Stimulated activated CD4-positive, alpha-beta T cell treated with anti-CD3 and anti-CD28 coated beads, Interleukin-1b, Interleukin-23, amount 100 ng/mL, for 24 hours (primary cell): ENCODE measurements at places on chromosomes 16 and 17.

- DNase-seq = no peak
These were observed 230.8 kb downstream of the TANC2 start for GRCh38 chr17:63196772-63197335.

DNA sequence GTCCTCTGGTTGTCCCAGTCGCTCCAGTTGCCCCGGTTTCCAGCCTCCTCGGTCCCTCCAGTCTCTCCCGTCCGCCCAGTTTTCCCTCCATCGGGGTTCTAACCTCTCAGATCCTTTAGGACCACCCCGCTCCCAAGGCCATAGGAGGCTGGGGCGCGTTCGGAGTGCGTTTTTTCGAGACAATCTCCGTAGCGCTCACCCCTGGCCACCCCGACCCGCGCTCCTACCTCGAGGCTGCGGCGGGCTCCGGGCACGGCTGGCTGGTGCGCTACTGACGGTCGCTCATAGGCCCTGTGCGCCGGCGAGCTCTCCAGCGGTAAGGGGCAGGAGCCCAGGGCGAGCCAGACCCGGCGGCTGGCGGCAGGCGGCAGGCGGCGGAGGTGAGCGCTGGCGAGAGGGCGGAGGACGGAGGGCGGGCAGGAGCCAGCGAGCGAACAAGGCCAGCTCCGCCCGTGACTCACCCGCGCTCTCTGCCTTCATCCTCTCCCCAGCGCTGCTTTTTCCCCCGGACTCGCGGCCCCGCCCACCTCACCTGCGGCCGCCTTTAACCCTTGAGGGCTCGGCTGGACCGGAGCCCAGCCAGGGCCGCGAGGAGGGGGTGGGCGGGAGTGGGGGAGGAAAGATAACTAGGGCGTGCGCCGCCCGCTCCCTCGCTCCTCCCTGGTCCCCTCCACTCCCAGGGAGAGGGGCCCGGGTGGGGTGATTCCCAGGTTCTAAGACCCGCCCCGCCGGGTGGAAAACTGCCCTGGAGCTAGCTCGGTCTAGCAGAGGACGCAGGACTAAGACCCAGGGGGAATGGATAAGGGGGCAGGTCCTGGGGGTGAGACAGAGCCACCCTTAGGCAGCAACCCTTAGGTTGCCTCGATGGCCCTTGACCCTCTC, at the start of gene SP6:
Gene SP6, minus strand, starts transcription at position 472 of the 882 bp plus-strand sequence. CDS start 2,734 bp downstream, outside the sequence.
- DNase-seq = no peak

DNA sequence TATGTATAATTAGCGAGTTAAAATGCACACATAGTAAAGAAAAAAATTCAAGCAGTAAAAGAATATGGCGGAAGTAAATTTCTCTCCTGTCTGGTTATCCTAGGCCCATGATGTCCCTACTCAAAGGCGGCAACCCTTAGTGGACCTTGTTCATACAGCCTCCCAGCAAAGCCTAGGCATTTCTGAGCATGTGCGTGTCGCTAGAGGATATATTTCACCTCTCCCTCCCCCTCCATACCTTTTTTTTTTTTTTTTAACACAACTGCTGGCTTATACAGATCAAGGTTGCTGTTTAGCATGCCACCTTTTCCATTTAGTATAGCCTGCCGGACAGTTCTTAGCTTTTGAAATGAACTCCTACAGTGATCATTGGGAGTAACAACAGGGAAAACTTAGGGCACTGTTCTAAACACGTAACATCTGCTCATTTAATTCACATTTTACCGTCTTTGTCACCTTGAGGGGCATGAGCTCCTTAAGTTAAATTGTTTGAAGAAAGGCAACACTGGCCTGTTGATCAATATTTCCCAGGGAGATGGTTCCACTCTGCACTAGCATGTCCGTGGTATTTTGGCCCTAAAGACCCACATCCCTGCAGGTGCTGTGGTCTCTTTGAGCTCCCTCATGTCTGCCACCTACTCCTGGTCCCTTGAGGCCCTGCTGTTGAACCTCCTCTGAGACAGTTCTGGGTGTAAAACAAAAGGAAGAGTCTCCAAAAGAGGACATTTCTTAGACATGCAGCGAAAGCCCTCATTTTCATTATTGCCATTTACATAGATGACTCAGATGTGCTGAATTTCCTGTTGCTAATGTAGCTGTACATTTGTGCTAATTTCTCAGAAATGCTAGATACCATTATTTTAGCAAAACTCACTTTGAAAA, 4.1 kb upstream of the TNFRSF13B start:
- no peak for DNase-seq

GRCh38 chr17:72273289-72274056, 152.7 kb downstream of the SOX9 start:
- DNase-seq = no peak

GRCh38 chr16:31618130-31618529, 90.4 kb downstream of the AHSP start:
- no peak for DNase-seq

- no peak for DNase-seq
These were observed 165.3 kb downstream of the PARN start for GRCh38 chr16:14464796-14465195.

GRCh38 chr17:76551685-76552084, 11.8 kb downstream of the PRCD start:
- DNase-seq = no peak

DNA sequence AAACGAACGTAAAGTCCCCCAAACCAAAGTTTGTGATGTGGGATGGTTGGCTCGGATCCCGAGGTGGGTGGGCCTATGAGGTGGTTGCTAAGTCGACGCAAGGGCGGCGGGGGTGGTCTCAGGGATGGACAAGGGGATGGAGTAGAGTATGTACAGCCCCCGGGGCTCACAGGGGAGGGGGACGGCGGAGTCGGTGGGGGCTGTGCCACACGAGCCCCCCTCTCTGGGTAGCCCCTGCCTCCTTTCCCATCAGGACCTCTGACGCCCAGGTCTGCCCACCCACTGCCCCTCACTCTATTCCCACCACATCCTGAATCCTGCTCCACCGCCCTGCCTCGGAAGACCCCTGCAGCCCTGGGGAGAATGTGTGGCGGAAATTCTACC, 15.2 kb downstream of the IL34 start:
- DNase-seq = no peak

- DNase-seq = no peak
These were observed 34.2 kb upstream of the MYLK3 start for GRCh38 chr16:46782320-46782719.

GRCh38 chr17:60303406-60304099, 88.4 kb downstream of the USP32 start:
- no peak for DNase-seq

DNA sequence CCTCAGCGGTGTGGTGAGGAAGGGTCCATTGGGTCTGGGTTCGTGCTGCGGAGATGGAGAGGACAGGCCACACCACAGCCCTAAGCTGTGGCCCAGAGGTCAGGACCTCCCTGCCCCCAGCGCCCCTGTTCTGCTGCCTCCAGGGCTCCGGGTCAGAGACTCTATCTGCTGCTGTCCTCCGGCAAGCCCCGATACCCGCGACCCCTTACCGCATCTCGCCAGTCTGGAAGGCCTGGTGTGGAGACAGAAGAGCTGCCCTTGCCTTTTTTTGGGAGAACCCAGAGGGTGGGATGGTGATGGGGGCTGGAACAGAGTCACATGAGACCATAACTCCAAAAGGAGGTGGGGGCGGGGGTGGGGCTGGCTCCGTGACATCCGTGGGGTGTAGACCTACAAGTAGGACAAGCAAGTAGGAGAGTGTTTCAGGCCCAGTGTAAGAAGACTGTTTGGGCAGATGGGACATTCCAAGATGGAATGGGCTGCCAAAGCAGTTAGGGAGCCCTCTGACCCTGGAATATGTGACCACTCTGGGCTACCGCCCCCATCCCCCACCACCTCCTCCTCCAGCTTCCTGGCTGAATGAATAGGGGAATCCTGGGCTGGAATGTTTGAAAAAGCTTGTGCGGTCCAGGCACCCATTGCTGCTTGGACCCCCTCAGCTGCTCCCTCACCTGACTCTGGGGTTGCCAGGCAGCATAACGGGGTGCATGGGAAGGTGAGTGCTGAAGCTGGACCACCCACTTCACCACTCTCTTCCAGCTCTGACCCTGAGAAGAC, 1.4 kb downstream of the XYLT2 start:
- DNase-seq = no peak

- no peak for DNase-seq
These were observed 217.4 kb upstream of the PSMD7 start for GRCh38 chr16:74079232-74079586.

DNA sequence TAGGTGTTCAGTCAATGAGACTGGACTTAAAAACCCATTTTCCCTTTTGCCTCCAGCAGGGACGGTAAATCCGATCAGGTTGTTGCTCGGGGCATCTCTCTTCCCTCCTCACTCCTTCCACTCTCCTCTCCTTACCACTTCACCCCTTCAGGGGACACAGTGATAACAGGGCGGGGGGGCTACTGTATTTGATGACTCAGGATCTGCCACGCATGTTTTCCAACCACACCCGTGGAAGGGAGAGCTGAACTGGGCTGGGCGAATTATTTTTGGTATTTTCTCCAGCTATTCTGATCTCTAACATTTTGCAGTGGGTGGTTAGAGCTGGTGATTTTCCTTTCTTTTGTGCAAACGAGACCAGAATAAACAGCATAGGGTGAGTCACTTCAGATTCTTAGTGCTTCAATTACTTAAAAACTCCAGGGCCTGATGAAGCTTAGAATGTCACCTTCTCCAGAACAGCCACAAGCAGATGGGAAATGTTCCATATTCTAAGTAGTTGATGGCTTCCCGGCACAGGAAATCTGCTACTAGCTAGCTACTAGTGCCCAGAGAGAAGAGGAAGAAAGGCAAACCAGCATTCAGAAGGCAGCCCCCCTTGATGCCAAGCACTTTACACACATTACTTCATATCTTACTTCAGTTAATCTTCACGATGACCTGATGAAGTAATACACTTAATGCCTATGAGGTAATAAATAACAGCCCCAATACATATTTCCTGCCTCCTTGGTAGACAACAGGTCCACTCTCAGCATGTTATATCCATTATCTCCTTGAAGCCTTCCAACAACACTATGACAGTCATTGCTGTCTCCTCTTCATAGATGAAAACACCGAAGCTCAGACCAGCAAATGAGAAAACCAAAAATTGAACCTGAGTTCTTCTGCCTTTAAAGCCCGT, 74.1 kb downstream of the ASIC2 start:
- DNase-seq = no peak

DNA sequence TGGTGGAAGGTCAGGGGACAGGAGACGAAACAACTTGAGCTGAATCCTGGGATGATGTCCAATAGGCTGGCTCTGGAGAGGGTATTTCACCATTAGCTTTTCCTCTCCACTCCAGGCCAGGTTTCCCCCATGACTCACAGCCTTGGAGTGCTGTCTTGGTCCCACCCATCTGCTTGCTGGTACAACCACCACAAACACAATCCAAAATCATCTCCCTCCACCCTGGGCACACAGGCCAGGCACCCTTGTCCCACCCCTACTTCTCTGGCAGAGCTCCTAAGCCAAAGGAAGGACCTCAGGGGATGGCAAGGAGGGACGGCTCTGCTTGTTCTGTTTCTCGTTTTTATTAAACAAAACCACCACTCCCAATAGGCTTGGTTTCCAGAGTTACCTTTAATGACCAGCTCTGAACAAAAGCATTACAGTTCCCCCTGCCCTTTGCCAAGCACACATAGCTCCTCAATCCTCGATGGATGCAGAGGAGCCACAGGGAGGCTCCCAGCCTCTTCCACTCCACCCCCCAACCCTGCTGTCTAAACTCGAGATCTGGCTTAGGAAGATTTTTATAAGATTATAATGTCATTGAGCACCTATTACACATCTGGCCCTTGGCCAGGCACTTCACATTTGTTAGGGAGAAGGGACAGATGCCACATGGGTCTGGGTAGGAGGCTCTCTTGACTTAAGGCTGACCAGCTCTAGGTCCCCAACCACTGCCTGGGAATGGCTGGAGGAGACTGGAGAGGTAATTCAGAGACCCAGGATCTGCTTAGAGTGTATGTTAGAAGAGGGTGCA, 13.3 kb downstream of the CAVIN1 start:
- no peak for DNase-seq

DNA sequence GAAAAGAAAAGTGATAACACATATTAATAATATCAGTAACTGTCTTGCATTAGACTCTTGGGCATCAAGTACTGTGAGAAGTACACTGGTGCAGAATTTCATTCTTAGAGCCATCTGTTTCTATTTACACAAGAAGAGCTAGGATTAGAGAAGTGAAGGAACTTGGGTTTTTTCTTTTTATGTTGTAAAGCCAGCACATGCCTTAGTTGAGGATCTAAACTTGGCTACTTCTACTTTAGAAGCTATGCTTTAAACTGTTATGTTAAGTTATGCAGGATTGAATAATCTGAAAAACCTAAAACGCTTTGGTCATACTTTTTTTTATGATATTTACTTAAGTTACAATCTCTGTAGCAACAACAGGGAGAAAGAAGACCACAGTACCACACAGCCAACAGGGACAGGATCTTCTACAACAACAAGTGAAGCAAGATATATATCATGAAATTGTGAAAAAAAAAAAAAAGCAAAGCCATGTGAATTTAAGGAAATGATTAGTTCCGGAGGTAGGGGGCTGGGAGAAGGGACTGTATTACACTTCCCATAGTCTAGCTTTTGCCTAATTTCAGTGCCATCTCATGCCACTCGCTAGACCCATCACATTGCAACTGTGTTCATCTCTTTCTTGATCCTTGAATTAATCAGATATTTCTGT, 305.1 kb upstream of the GOT2 start:
- DNase-seq = no peak

DNA sequence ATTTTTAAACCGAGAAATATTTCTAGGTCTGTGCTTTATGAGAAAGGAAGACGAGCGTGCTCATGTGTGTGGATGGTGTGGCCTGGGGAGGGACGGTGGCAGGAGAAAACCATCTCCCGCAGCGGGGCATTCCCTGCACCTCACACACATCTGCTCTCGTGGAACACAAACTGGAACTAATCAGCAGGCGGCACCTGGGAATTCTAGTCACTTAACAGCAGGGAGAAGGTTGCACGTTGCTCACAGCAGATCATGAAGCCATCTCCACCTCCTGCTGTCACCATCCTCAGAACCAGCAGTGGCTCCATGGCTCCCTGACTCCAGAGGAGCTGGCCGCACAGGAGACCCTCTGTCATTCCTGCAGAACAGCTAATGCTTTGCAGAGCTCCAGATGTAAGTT, 35.2 kb downstream of the ADCY9 start:
- DNase-seq = no peak

GRCh38 chr16:73000907-73001521, 46.9 kb downstream of the ZFHX3 start:
- no peak for DNase-seq

DNA sequence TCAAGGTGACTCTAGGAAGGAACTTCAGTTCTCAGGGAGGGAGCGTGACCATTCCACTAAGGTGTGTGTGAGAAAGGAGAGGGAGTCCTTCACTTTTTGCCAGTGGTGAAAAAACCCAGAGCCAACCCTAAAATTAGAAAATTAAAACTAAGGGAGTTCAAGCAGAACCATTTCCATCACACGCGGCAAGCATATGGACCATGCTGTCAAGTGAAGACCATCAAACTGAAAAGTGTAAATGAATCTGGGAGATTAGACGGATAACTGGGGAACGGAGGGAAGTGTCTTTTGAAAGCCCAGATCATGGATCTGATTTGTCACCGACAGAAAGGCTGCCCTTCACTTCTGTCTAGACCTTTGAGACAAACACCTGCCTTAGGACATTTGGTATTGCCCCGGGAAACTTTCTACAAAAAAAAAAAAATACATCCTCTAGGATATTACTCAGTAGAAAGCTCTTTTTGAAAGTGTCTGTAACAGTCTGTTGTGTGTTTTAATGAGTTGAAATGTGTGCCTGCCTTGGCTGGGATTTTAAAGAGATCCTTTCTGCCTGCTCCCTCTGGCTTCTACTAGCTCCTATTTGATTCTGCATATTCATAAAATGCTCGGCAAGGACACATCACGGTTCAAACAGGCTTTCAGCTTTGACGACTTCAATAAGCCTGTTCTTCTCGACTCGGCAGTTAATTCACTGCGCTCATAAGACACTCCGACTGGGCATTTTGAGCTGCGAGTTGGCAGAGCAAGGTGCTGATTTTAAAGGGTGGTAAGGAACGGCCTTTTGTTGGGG, 81.4 kb upstream of the ERCC4 start:
- DNase-seq = no peak
